Lung (tissue), 17 donors: ENCODE measurements at places on chromosomes 4 and X. TPM values are rescaled to one million over a fixed set of nuclear protein-coding genes. Genes with fewer than 3 reads are reported as not detected.

GRCh38 chrX:50403903-50404302 lies 66.7 kb downstream of the DGKK start:
- DNase-seq, result no peak

GRCh38 chr4:114870987-114871386 lies 242.4 kb downstream of the NDST4 start:
- no peak for DNase-seq

GRCh38 chr4:122838034-122838433 lies 11.4 kb downstream of the FGF2 start:
- no peak for DNase-seq

- peak; percentile 22 for DNase-seq
Measured at GRCh38 chrX:134186362-134187121, 50.4 kb upstream of the CCDC160 start.

DNA sequence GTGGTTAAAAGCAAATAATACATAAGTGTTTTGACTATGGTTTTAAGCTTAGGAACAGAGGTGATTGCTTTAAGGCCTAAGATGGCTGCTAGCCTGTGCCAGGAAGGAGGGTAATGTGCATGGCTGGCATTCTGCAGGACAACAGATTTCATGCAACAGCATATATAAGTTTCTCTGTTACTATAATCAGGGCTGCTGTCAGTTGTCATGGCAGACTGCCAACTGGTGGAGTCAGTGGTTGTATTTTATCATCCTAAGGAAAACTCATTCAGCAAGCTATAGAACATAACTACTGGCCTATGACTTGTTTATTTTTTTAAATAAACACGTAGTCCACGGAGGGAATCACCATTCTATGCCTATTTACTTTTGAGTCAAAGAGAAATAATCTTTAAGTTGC lies 77.7 kb upstream of the DCAF8L1 start:
- DNase-seq, result peak; percentile 63

DNA sequence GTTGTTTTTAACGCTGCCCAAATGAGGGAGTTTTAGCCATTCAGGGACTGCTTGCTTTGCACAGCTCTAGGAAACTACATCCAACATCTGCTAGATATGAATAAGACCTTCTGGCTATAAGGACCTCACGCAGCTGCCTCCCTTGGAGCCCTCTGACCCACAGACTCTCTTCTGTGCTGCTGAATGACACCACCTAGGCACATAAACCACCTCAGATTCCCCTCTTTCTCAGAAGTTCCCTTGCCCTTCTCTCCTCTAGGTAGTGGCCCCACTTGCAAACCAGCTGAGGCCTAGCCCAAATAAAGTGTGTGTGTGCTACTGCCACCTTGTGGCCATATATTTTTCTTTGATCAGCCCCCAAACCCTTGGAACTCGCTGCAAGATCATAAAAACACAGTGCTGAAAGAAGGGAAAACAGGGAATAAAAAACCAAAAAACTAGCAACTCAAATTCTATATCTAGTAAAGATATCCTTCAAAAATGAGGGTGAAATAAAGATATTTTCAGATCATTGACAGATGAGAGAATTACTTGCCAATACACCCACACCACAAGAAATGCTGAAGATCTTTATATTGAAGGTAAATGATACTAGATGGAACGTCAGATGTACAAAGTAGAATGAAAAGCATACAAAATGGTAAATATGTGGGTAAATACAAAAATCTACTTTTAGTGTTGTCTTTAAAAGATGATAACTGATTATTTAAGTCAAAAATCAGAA lies 265.9 kb downstream of the ADAMTS3 start:
- DNase-seq, result peak; percentile 41

DNA sequence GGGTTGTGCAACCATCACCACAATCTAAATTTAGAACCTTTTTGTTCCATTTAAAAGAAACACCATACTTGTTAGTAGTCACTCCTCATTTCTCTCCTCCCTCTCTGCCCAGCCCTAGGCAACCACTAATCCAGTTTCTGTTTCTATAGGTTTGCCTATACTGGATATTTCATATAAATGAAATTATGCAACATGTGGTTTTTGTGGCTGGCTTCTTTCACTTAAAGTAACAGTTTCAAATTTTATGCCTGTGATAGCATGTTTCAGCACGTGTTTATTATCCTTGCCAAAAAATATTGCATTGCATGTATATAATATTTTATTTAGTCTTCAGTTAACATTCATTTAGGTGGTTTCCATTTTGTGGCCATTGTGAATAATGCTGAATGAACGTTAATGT lies 437.6 kb downstream of the IL1RAPL1 start:
- no peak for DNase-seq

DNA sequence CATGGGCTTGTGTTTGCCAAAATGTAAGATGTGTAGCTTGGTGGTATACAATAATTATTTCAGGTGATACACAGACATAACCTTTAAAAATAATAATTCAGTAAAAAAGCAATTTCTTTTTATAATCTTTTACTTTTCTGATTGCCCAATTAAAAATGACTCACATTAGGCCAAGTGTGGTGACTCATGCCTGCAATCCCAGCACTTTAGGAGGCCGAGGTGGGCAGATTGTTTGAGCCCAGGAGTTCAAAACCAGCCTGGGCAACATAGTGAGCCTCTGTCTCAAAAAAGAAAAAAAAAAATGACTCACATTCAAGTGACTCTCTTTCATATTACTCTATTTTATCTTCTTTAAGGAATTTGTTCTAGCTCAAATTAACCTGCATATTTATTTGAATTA lies 449.4 kb upstream of the HTR2C start:
- no peak for DNase-seq

- no peak for DNase-seq
Measured at GRCh38 chr4:161767116-161767515, 396.7 kb downstream of the FSTL5 start.

The RAB33A gene
- total RNA-seq, result 0.67 TPM

The UBQLN2 gene
- total RNA-seq, result 27.3 TPM

The CHRDL1 gene
- 43.2 TPM for total RNA-seq
